ENCODE measurements at places on chromosomes 12 and 14.
A peak's percentile ranks its signal among the peaks of the same experiment; 100 is the strongest.

DNA sequence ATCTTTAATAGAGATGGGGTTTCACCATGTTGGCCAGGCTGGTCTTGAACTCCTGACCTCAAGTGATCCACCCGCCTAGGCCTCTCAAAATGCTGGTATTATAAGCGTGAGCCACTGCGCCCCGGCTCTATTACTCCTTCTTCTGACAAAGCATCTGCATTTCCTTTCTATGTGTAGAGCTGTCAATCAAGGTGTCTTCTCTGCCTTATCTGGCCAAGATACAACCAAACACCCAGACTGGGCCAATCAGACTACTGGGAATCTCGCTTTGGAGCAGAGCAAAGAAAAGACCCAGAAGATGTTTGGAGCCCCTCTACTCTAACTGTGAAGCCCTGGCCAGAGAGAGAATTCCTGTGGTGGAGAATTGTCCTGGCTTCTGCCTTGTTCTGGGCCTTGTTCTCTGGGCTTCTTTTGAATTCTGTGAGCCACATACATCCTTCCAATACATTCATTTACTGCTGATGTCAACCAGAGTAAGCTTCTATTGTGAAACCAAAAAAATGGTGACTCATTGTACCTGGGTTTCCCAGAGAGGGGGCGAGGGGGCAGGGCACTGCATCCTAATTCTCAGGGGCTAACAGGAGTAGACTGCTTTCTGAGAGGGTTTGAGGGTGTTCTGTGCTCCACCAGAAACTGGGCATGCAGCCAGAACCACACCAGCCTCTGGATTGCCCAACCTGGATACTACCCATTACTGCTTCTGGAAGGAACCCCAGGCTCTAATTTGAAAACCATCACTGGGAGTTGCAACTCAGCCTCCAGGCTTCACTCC is 18.8 kb upstream of the FLVCR2 start:
- DNase-seq, result no peak

DNA sequence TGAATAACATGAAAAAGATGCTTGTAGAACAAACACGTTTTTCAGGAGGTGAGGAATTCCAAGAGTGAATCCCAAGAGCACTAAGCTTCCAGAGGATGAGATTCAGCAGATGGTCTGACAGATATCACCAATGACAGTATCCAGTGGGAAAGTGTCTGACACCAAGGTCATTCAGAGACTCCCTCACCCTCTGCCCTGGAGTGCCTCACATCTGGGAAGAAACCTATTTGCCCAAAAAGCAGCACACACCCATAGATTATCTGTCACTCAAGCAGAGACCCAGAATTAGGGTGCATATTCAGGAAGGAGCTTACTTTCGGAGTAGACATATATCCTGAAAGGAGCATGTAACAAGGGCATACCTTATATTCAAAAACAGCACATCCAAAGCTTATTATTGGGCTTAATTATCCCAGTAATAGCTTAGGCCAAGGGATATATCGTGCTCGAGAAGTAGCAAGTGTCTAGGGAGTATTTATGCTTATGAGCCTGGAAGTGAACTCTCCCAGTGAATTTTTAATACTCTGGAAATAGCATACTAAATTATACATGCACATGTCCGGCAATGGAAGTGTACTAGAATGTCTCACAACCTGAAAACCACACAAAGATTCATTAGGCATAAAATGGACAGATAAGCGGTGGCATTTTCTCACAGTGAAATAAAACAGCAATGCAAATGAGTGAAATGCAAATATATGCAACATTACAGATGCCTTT is 998.1 kb upstream of the TMEM132C start:
- no peak for DNase-seq

- DNase-seq, result no peak
These were observed 381.7 kb downstream of the DIO2 start for GRCh38 chr14:79829405-79830166.

DNA sequence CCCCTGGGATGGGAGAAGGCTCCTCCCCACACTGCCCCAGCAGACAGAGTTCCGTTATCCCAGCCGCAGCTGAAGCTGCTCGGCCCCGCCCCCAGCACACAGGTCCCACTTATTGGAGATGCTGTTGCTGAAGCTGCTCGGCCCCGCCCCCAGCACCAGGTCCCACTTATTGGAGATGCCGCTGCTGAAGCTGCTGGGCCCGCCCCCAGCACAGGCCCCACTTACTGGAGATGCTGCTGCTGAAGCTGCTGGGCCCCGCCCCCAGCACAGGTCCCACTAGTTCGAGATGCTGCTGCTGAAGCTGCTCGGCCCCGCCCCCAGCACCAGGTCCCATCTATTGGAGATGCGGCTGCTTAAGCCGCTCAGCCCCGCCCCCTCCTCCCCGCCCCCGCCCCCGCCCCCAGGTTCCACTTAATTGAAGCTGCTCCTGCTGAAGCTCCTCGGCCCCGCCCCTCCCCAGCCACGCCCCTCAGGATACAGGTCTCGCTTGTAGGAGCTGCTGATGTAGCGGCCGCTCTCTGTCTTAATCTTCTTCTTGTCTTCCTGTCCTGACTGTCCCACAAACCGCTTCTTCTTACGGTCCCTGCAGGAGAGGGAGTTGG is 12.0 kb downstream of the CFAP73 start:
- peak; percentile 97 for DNase-seq

GRCh38 chr12:62642486-62642885 is 175.9 kb downstream of the MON2 start:
- DNase-seq, result no peak

DNA sequence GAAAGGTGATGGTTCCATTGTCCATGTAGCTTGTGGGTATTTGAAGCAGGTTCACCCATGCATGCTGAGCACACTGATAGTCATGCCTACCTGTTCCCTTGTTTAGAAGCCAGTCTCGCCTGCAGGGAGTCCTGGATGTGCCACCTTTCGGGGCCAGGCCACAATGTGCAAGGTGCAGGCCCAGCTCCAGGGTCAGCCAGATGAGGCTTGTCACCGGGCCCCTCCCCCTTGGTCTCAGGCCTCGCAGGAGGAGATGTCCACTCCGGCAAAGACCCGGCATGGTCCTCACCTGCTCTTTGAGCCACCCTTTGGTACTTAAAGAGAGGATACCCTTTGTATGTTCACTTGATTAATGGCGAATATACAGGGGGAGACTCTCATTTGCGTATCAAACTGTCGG is 140.4 kb upstream of the RTL1 start:
- DNase-seq, result no peak

DNA sequence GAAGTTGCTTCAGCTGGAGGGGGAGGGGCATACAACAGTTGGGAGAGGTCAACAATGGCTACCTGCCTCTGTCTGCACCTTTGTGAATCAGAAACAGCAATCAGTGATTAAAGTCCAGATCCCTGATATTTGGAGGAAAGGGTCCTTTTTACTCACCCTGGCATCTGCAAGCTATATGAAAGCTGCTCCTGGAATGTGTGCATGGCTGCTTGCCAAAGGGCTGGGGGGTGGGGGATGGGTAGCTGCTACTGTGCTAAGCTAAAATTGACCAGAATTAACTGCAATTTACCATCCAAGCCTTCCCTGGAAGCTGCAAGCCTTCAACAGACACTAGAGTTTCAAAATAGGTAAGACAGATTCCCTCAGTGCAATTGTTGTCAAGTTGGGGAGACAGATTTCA is 13.5 kb upstream of the GTF2A1 start:
- no peak for DNase-seq
